ENCODE measurements at places on chromosomes 16 and 17.

DNA sequence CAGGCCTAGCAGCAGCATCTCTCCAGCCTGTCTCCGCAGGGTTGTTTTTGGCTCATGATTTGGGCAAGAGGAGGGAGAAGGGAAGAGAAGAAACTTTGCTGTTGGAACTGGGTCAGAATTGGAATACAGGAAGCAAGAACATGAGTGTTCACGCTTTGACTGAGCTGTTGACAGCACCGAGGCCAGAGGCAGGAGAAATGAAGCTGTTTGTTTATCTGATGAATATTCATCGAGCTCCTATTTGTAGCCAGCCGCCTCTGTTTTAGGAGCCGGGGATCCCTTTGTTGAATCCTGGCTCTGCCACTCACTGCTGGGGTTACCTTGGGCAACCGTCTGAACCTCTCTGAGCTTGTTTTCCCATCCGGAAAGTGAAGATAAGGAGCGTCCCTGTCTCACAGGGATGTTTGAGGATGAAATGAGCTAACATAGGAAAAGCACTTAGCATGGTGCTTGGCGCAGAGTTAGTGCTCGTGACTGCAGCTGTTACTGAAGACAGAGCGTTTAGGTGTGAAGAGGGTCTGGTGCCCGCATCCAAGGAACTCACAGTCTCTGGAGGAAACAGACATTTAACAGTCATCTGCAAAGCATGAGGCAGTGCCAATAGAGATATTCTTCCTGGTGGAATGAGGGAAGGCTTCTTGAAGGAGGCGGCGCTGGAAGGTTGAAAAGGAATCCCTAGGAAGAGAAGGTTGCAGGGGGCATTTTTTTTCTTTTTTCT is 29.2 kb downstream of the RAP1GAP2 start:
- DNase-seq: no peak

GRCh38 chr16:83475108-83475507 is 332.7 kb upstream of the HSBP1 start:
- no peak for DNase-seq

DNA sequence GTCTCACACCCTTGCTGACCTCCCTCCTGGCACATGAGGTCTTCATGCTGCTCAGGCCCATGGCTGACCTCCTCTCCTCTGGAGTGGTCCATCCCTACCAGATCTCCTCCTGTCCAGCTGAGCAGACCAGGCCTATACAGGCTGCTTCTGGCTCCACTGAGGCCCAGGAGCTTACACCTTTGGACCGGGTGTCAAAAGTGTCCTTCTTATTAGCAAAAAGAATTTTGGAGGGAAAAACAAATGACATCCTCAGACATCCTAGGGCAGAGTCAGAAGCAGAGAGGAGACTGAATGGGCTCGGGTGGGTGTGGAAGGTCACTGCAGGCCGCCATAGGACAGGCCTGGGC is 38.1 kb downstream of the WSB1 start:
- DNase-seq: no peak

- DNase-seq: no peak
Observed at GRCh38 chr17:79438058-79438457, 172.8 kb downstream of the RBFOX3 start.

DNA sequence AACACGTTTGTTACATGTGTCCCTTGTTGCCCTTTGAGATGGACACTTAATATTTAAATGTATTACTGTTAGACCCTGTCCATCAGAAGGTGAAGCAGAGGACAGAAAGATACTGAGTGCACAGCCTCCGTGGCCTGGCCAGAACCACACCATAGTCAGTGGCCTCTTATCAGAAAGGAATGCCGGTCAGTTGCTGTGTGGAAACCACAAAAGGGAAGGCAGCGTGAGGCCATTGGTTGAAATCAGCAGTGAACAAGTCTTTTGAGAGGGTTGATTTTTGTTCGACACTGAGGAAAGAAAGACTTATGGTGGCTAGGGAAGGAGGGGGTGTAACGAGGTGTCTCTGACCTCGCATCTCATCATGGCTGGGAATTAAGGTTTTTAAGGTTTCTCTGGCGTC is 85.4 kb upstream of the CLEC18A start:
- no peak for DNase-seq

- no peak for DNase-seq
Observed at GRCh38 chr16:81137754-81138153, 41.6 kb upstream of the GCSH start.

DNA sequence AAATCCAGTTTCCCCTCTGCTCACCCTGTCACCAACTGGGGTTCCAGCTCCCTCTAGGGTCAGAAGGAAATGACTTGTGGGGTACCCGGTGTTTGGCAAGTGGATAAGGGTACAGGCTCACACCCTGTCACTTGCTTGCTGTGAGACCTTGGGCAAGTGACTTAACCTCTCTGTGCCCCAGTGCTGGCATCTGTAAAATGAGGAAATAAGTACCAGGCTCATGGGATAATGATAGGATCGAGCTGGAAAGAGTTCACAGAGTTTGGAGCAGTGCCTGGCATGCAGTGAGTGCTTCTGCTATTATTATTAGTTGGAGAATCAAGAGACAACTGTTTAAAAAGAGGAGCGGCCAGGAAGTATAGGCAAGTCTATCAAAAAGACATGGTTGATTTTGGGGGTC is 53.7 kb upstream of the DLX4 start:
- no peak for DNase-seq

DNA sequence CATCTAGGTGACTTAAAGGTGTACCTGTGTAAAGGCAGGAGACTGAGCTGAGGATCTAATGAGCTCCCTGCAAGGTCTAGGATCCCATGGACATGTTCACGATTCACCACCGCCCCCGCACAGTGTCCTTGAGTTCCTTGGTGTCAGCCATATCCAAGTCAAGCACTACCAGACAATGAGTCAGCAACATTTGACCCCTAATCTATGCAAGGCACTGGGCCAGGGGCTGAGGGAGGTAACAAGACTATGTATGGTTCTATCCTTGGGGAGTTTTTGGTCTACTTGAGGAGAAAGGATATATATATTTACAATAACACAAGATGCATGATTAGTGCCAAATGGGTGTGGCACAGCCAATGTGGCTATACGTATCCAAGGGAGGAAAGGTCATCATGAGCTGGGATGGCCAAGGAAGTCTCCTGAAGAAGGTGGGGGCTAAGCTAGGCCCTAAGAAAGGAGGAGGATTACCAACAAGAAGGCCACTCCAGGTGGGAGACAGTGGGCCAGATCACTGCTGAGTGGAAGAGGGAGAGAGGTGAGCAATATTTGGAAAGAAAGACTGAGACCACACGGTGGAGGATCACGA is 35.0 kb downstream of the ITGB3 start:
- no peak for DNase-seq

DNA sequence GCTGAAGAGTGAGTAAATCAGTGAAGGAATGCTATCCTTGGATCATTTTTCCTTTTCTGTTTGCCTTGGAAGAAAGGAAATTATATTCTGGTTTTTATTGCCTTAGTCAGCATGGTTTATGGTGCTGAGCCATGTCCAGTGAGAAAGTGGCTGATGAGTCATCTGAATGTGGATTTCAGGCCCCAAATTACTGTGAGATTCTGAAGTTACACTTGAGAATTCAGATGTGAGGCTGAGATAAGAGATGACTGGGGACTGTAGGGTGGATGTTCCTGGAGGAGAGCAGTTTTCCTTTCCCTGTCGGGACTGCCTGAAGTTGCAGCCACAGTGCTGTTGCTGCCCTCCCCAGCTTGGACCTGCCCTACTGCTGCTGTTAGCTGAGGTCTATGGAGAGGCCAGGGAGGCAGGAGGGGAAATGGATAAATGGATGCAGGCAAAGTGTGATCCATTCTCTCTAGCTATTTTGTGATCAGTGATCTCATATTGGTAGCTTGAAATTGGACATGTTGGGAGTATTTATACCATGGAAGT is 4.2 kb upstream of the MAP3K14 start:
- DNase-seq: no peak

GRCh38 chr17:17413215-17413792 is 63.5 kb upstream of the MED9 start:
- DNase-seq: no peak

- no peak for DNase-seq
Observed at GRCh38 chr17:37067555-37068111, 118.9 kb downstream of the AATF start.

- no peak for DNase-seq
Observed at GRCh38 chr17:76955191-76955590, 87.0 kb downstream of the MGAT5B start.
